ENCODE measurements at places on chromosomes 1 and 21.

- H3K4me1 ChIP-seq, result peaks cover 43% of the 10 kb centered on the region
- H3K4me3 ChIP-seq, result no peak overlapping the region
- no peaks in the 10 kb centered on the region for H3K27me3 ChIP-seq
- DNase-seq, result peak; percentile 34
- H3K36me3 ChIP-seq, result peaks cover 11% of the 10 kb centered on the region
These were observed 5.6 kb downstream of the ELK4 start for GRCh38 chr1:205626216-205626615.

DNA sequence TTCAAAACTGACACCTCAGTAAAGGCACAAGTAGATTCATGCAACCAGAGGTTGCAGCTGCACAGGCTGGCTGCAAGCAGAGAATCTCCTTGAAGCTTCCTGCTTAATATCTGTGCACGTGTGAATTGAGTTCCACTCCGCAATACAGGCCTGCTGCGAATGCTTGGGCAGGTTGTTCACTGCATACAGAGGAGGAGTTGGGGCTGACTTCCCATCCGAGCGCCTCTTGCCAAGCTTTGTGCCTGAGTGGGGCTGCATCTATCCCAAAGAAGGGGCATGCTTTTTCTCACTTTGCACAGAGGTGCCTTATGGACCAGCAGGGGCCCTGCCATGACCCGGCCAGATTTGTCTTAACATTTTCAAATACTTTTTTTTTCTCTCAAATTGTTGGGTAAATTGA, 17.9 kb upstream of the PADI1 start:
- H3K36me3 ChIP-seq, result no peaks in the 10 kb centered on the region
- no peak for DNase-seq
- no peak overlapping the region for H3K4me3 ChIP-seq
- no peak overlapping the region for H3K27ac ChIP-seq
- no peaks in the 10 kb centered on the region for H3K27me3 ChIP-seq

DNA sequence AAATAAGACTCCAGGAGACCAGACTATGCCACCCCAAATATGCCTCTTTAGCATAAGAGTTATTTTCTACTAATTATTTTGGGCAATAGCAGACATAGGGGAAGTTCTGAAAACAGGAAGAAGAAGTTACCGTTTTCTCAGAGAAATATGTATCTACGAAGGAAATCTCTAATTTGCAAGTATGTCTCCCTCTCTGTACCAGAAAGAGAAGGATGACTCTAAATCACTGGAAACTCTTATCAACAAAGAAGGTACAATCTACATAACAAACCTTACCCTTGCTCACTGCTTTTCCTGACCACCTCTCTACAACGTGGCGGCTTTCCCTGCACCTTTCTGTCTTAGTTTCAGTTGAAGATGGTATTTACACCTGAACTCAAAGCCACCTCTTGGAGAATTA, 49.0 kb downstream of the OMA1 start:
- H3K27ac ChIP-seq, result no peak overlapping the region
- H3K4me3 ChIP-seq, result no peak overlapping the region
- no peaks in the 10 kb centered on the region for H3K27me3 ChIP-seq
- no peaks in the 10 kb centered on the region for H3K36me3 ChIP-seq
- H3K4me1 ChIP-seq, result peaks cover 6% of the 10 kb centered on the region

GRCh38 chr1:53631622-53632310, 107.2 kb downstream of the GLIS1 start:
- H3K36me3 ChIP-seq, result no peaks in the 10 kb centered on the region
- DNase-seq, result no peak
- H3K4me3 ChIP-seq, result no peak overlapping the region
- no peaks in the 10 kb centered on the region for H3K27me3 ChIP-seq

GRCh38 chr1:167465743-167466142, 52.6 kb downstream of the CD247 start:
- no peaks in the 10 kb centered on the region for H3K36me3 ChIP-seq
- H3K27me3 ChIP-seq, result no peaks in the 10 kb centered on the region
- H3K4me1 ChIP-seq, result no peaks in the 10 kb centered on the region
- no peak overlapping the region for H3K4me3 ChIP-seq

GRCh38 chr1:220717800-220718640, 27.9 kb downstream of the C1orf115 start:
- H3K4me1 ChIP-seq, result no peaks in the 10 kb centered on the region
- no peak for DNase-seq
- no peaks in the 10 kb centered on the region for H3K36me3 ChIP-seq
- H3K4me3 ChIP-seq, result no peak overlapping the region
- no peak overlapping the region for H3K27ac ChIP-seq

DNA sequence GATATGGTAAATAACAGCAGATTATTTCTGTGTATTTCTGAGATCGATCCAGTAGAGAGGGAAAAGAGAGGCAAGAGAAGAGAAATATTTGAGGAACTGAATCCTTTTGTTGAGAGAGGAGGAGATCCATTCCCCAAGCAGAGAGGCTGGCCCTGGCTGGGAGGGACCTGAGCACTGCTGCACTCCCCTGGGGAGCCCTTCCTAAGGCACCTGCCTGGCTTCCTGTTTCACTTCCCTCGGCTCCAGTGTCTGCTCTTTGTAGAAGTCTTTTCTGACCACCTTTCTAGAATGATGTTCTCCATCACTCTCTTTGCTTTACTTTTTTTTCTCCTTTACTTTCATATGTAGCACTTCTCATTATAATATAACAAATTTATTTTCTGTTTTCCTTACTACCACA, 42.3 kb upstream of the SLC6A9 start:
- no peaks in the 10 kb centered on the region for H3K27me3 ChIP-seq
- H3K4me3 ChIP-seq, result no peak overlapping the region
- peaks cover 25% of the 10 kb centered on the region for H3K4me1 ChIP-seq
- DNase-seq, result no peak
- H3K27ac ChIP-seq, result no peak overlapping the region
- no peaks in the 10 kb centered on the region for H3K36me3 ChIP-seq

Data from CD14-positive monocyte (primary cell).